WERI-Rb-1 (cell line): ENCODE measurements at places on chromosomes 7 and 10.

DNA sequence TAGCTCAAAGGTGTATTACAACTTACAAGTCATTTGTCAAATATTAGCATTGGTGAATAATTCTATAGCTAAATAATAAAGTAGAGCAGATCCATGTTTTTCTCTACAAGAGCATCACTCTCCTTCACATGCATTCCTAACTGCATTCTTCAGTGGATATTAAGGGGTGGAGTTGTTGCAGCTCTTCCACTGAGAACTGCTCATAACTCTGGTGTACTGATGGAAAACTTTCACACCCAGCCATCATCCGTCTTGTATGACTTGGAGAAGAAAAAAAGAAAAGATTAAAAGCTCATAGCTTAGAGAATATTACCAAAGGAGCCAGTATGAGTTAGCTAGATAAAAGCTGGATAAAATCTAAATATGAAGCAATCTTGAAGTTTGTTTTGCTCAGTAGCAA lies 10.2 kb upstream of the FAM13C start:
- no peak for DNase-seq

GRCh38 chr7:75559355-75559975 lies 67.3 kb downstream of the SPDYE5 start:
- DNase-seq, result peak; percentile 74

DNA sequence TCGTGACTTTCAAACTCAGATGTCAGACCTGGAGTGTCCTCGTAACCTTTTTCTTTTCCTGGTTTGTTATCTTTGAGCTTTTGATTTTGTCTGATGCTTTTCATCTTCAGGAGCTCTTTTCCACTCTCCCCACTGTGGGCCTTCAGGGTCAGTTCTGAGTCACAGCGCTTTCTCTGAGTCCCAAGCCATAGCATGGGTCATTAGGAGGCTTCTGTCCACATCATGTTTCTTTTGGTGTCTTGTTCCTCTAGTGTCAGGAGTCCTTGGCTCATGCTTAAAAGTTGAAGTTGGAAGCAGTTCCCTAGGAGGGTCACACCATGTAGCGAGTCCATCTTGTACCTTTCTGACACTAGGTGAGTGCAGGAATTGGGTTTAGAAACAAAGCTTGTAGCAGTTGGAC lies 40.3 kb downstream of the DAGLB start:
- no peak for DNase-seq

- DNase-seq, result no peak
Observed at GRCh38 chr7:55244006-55244745, 121.0 kb upstream of the LANCL2 start.

GRCh38 chr7:127252778-127253280 lies at the start of gene GRM8:
Gene GRM8, minus strand, starts transcription at chr7:127252941.
- peak; percentile 54 for DNase-seq

DNA sequence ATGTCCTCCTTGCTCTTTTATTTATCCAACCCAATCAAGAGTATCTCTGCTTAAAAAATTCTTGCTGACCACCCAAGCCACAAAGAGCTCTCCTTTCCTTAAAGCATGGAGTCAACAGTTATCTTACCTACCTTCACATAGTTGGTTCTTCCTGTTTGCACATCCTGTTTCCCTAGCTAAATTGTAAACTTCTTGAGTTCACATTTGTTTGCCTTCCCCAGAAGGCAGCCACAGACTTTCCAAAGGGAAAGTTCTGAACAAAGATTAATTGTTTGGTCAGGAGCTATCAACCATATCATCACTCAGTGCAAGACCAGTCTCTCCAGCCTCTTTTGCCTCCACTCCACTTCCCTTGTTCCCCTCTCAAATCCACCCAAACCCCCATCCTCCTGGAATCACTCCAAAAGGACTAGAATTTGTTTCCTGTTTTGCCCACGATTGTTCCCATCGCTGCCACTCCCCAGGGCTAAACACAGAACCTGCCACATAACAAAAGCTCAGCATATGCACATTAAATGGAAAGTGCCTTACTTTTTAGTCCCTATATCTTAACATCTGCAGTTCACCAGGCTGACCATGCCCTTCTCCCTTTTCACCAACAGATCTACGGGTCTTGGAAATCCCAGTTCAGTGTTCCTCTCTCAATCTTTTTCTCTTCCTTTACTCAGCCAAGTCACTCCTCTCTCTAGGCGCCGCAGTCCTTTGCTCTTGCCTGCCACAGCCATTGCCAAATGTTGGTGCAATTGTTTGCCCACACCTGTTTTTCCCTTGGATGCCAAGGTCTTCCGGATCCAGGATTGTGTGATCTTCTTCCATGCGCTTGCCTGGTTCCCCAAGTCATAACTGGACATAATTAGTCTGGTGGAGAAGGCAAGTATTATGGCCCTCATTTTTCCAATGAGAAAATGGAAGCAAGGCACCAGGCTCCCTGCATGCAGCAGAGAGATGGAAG lies 265.5 kb downstream of the KCNMA1 start:
- DNase-seq, result no peak

GRCh38 chr10:89274928-89275327 lies 23.4 kb upstream of the LIPA start:
- DNase-seq, result no peak

- DNase-seq, result no peak
Observed at GRCh38 chr10:111125102-111125501, 48.3 kb downstream of the ADRA2A start.

DNA sequence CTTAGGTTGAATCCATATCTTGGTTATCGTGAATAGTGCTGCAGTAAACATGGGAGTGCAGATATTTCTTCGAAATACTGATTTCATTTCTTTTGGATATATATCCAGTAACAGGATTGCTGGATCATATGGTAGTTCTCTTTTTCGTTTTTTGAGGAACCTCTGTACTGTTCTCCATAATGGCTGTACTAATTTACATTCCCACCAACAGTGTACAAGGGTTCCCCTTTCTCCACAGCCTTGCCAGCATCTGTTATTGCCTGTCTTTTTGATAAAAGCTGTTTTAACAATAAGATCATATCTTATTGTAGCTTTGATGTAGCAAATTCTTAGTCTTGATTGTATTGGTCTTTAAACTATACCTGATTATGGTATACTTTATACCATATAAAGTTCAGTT lies 45.3 kb downstream of the ZNRF2 start:
- DNase-seq, result no peak

DNA sequence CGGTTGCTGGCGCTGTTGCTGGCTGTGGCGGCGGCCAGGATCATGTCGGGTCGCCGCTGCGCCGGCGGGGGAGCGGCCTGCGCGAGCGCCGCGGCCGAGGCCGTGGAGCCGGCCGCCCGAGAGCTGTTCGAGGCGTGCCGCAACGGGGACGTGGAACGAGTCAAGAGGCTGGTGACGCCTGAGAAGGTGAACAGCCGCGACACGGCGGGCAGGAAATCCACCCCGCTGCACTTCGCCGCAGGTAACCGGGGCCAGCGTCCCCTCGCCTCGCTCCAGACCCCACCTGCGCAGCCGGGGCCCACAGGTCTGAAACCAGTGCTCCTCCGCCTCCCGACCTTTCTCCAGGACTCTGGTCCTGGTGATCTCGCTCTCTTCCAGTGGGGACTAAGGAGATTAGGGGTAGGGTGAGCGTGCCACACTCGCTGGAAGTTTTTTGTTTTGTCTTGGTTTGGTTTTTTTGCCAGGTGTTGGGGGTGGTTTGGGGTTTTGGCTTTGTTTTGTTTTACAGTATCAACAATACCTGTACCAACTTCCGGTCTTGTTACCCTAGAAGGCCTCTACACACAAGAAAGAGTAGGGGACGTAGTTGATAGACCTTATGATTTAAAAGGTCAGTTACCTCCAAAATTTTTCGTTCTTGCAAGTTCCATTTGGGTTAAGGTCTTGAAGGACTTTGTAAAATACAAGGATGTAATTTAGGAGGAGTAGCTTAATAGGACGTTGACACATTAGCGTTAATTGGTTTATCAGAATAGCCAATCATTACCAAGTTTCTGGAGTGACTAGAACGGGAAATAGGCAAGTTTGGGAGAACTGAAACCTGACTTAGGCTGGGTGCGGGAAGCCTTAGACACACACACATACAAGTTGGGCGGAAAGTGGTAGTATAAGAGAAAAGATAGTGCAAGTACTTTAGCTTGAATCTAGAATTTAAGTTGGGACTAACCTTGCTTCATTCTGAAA lies 704 bp downstream of the TNKS2 start:
- DNase-seq, result peak; percentile 37

DNA sequence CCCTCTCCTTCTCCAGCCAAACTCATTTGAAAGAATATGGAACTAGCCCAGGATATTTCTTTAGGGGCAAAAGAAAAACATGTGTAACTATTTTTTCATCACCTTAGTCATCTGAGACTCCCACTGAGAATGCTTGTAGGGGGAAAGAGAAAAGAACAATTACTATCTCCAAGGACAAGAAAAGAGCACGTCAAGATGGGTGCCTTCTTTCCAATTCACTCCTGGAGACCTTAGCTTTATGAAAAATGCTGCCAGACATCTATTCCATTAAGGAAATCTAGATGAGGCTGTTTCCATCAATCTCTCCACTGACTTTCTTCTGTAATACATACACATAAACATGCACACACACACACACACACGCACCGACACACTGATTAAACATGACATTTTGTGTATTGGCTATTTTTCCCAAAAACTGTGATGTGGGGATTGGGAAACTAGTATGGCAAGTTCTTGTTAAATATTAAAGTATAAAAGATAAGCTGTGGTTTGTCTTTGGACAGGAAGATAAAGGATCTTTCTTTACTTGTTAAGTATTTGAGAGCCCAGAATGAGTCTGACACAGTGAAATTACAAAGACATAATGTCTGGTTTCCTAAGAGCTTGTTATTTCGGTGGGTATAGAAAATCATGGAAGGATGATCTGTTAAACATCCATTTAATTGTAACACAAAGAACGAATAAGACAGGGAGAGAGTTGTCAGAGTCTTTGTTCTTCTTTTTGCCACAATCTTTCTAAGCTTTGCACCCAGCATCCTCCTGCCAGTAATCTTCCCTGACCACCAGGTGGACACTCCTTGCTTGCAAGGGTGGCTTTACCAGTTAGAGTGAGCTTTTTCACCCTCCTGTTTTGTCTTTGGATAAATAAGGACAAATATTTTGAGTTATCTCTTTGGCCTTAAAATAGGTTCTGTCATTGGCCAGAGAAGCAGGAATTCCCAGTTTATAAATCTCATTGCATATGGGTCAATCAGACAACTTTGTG lies 177.3 kb upstream of the TMEM72 start:
- DNase-seq, result no peak

DNA sequence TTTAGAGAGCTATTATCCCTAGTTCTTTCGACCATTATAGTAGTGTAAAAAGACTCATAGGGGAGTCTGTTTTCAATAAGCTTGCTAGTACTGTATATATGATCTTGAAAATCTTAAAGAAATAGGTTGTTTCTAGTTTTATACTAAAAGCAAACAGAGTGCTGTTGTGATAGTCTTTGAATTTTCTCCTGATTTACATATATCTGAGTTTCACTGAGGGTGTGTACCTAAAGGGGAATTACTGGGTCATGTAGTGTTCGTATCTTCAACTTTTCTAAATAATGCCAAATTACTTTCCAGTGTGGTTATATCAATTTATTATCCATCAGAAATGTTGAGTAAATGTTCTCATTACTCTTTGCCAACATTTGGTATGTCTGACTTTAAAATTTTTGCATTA lies 70.8 kb upstream of the BAMBI start:
- DNase-seq, result no peak

GRCh38 chr7:69941077-69941651 lies 342.9 kb downstream of the AUTS2 start:
- no peak for DNase-seq

DNA sequence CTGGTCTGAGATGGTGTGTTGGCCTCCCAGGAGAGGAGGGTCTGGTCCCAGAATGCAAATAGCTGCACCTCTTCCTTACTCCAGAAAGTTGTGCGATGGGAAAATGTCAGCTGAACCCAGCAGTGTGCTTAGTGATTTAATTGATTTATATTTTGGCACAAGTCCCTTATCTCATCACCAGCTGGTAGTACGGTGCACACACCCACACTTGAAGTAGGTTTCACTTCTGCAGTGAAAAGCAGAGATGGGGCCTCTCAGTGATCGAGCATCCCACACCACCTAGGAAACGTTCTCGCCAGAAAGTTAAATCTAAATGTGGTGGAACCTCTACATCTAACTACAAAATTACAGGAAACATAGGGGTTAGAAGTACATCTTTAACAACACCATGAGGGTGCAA lies 80.4 kb downstream of the UBE3C start:
- DNase-seq, result no peak

- no peak for DNase-seq
Observed at GRCh38 chr10:60384708-60385398, 4.8 kb downstream of the ANK3 start.

DNA sequence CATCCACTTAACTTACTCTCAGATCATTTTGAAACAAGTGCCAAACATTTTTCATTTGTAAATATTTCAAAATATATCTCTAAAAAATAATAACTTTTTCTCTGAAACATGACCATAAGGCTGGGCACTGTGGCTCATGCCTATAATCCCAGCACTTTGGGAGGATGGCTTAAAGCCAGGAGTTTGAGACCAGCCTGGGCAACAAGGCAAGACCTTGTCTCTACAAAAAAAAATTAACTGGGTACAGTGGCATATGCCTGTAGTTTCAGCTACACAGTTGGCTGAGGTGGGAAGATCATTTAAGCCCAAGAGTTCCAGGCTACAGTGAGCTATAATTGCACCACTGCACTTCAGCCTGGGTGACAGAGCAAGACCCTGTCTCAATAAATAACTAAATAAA lies 36.4 kb downstream of the USP54 start:
- DNase-seq, result no peak

GRCh38 chr7:74365322-74366022 lies 76.3 kb downstream of the CLIP2 start:
- peak; percentile 53 for DNase-seq
